ENCODE measurements at places on chromosomes 6 and 20.
A peak's percentile ranks its signal among the peaks of the same experiment; 100 is the strongest.

GRCh38 chr6:142316791-142317368 is 15.1 kb downstream of the ADGRG6 start:
- DNase-seq = no peak

GRCh38 chr6:20024316-20024673 is 187.1 kb downstream of the ID4 start:
- DNase-seq = peak; percentile 29

GRCh38 chr6:150056156-150056555 is 12.8 kb downstream of the ULBP3 start:
- DNase-seq = no peak

DNA sequence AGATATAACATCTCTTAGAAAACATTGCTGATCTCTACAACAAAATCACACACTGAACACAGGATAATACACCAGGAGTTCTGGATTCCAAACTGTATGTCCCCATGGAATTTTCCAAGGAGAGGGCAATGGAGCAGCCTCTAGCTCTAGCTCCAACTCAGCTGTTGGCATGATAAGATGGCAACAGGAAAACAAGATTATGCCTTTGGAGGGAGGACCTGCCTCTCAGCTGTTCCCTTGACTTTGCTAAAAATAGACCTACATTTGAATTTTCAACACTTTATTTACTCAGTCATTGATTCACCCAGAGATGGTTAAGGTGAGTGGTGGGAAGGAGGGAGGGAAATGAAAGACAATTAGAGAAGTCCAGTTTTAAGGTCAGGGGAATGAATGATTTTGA is 246.7 kb downstream of the ALDH8A1 start:
- no peak for DNase-seq

- DNase-seq = no peak
Measured at GRCh38 chr20:58179432-58180099, 48.9 kb downstream of the ANKRD60 start.

DNA sequence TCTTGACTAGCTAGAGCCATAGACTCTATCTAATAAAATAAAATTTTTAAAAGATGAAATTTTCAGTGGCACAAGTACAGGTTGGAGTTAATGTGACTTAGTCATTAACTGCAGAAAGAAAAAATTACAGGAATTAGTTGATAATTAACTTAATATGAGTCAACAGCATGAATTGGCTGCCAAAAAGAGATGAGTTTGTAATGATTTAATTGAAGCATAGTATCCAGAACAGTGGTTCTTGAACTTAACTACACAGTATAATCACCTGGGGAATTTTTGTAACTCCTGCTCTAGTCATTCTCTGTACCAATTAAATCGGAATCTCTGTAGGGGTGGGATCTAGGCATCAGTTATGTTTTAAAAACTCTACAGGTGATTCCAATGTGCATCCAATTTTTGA is 46.3 kb upstream of the HMGN3 start:
- no peak for DNase-seq

DNA sequence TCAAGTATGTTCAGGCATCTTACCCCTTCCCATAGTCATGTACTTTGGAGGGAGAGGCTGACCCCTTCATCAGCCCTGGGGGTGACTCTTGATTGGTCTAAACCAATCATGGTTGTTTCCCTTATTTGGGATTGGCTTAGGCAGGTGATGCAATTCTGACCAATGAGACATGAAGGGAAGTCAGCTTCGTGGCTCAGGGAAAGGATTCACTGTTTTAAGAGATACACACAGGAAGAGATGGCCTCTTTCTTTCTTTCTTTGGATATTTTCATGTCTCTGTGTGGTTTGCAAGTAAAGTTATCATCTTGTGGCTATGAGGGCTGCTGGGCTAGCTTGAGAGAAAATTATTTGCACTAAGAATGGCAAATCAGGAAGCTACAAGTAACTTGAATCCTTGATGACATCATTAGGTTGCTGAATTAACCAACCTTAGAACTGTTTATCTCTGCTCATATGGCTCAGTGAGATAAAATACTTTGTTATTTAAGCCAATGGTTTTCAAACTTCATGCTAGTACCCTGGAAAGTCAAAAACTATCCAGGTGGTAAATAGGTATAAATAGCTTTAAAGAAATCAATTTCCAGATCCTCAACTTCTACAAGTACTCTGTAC is 144.2 kb upstream of the CENPW start:
- no peak for DNase-seq

DNA sequence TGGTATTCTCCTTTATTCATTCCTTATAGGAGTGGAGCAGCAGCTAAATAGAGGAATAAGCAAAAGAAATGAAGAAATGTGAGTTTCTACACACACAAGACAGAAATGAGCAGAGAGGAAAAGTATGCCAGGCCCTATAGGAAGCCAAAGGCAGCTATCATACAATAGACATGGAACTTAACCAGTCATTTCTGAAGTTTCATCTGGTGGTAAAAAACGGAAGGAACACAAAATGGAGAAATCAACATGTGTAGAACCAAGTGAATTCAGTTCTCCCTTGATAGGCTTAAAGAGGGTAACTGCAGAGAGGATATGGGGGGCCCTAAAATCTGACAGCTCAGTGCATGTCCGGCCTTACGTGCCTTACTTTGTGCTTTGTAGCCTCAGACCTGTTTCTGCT is 44.6 kb downstream of the TSBP1 start:
- DNase-seq = no peak

GRCh38 chr6:3753228-3753835 is 1.8 kb upstream of the PXDC1 start:
- no peak for DNase-seq

- no peak for DNase-seq
Measured at GRCh38 chr20:15005300-15005986, 668.0 kb upstream of the FLRT3 start.

- DNase-seq = no peak
Measured at GRCh38 chr20:19098806-19099578, 113.5 kb upstream of the SLC24A3 start.

GRCh38 chr6:168709390-168709789 is 268.4 kb downstream of the SMOC2 start:
- DNase-seq = no peak

- DNase-seq = no peak
Measured at GRCh38 chr20:11553603-11554002, 364.1 kb upstream of the BTBD3 start.

DNA sequence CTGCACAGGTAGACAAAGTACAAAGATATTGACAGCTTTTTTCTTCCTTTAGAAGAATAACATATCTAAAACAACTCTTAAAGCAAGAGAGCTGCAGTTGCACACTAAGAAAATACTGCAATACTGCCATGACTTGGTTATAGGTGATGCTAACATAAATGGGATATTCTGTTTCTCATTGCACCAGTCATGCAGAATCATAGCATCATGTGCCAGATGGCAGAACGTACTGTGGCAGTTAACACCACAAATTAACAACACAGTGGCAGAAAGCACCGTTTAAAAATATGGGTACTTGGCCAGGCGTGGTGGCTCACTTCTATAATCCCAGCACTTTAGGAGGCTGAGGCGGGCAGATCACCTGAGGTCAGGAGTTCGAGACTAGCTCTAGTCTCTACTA is 7.4 kb downstream of the ASXL1 start:
- no peak for DNase-seq

DNA sequence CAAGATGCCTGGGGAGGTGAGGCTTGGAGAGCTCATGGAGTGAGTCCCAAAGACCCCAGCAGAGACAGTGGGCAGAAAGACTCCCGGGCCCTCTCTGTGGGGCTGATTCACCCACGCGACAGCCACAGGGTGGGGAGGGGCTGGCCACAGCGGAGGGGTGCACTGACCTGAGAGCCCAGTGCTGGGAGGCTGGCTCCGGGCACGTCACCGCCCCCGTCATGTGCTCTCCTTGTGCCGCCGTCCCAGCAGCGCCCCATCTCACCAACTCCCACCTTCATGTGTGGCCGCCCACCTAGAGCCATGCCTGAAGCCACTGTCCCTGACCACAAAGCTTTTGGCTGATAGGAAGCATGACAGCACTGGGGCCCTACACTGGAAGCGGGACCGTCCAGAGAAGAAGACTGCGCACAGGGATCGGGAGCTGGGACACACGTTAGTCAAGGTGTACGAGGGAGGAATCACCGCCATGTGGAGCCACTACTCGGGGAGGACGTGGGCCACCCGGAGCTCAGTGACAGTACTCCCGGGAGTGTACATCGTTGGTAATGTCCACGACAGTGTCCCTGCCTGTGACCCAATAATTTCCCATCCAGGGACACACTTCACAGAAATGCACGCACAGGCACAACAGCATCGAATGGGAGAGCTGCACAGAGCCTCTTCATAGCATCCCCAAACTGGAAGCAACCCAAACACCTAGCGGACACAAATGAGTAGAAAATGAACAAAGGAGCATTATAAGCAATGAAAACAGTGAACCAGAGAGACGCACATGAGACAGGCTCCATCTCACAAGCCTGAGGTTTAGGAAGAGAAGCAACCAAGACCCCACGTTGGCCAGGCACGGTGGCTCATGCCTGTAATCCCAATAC is 28.4 kb upstream of the FOXC1 start:
- DNase-seq = peak; percentile 70

DNA sequence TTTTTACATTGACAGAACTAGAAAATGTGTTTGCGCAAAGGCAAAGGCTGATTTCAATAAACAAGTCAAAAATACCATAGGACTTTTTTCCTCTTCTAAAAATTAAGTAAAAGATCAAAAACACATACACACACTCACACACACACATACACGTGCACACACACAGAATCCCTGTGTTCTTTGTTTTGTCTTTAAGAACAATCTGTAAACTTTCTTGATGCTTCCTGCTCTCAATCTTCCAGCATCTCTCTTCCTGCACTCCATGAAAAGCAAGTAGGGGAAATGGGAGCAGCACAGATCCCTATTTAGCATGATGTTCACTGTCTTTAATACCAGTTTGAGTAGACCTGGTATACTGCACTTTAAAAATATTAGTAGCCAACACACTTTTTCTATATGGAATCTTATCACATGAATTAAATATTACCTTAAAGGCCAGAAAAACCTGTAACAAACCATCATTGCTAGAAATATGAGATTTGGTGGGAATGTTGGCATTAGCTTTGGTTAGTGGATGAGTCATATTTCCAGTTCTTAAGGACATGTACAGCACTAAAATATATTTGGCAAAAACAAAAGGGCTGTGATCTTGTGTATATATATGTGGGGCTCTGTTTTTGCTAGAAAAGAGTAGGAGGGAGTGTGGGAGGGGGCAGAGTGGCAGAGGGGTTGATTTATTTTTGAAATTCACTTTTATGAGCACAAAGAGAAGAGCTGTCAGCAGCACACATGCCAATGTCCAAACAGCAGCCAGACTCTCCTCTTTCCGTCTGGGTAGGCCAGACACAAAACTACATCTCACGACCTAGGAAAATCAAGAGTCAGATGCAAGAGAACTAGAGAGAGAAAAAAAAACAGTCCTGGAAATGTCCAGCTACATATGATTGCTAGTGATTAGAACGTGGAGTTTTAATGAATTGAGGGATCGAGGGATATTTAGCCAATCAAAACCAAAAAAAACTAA is 4.6 kb downstream of the PTPRK start:
- no peak for DNase-seq

DNA sequence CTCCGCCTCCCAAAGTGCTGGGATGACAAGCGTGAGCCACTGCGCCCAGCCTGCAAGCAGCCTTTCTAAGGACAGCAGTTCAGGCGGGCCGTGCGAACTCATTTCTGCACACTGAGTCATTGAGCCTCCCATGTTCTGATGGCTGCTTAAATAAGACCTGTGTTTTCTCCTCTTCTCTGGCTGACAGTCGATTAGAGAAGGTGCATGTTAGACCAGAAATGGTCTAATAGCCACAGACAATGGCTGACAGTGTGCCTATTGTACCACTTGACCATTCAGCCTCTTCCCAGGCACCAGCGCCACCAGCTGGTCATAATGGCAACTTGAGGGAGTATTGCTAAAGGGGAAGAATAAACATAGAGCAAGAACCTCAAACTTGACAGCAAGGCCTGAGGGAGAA is 6.2 kb downstream of the CST11 start:
- DNase-seq = no peak

DNA sequence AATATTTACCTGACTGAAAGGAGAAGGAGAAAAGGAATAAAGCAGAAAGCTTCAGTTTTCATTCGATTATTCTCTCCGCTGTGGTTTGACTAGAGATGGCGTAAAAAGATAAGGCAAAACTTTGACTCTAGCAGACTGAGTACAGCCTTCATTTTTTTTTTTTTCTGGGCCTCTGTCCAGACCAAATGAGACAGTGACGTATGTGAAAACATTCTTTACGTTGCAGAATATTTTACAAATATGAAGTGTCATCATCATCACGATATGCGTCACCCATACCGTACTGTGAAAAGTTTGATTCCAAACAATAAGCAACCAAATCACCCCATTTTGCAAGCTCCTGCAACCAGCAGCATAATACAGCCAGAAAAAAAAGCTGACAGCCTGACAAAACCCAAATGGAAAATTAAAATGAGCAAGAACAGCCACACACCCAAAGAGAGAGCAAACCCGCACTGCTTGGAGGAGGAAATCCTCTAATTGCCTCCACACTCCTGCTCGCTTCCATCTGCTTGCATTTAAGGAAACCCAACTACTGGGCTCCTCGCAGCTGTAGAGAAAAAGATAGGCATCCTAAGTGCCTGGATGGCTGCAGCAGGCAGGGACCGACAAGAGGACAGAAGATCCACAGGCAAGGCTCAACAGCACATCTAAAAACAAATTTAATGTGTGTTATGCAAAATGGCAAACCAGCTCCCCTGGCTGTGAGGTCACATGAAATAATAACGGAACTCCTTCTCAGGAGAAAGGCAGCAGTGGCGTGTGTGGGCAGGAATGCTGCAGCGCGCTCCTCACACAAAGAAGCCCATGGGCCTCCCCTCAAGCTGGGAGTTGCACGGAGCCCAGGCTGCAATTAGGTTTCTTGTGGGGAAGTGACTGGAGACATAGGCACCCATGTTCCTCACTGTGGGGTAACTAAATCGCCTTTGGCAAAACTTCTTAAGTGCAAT is 113.1 kb downstream of the FYN start:
- no peak for DNase-seq

- no peak for DNase-seq
Measured at GRCh38 chr20:15609921-15610320, 963.3 kb downstream of the KIF16B start.
